ENCODE measurements at places on chromosomes 16 and 17.

GRCh38 chr16:49977427-49977826 is 47.6 kb upstream of the CNEP1R1 start:
- no peak for DNase-seq

- no peak for DNase-seq
Measured at GRCh38 chr16:12160249-12160648, 183.7 kb downstream of the SNX29 start.

DNA sequence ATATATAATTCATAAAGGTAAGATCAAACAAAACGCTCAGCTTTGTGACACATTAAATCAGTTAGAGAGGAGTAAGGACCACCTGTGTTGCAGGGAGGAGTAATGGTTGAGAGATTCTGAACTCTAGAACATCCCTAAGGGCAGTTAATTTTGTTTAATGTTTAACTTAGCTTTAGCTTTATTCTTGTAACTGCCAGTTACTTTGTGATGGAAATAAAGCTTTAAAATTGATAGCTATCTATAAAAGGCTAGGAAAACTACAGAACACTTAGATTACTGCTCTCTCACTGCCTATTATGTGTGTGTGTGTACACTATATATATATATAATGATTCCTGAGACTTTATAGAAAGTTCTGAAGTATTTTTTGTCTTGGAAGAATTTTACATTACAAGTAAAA is 37.8 kb downstream of the PTRH2 start:
- no peak for DNase-seq

GRCh38 chr17:27808628-27809027 is 8.3 kb upstream of the NOS2 start:
- DNase-seq: no peak

DNA sequence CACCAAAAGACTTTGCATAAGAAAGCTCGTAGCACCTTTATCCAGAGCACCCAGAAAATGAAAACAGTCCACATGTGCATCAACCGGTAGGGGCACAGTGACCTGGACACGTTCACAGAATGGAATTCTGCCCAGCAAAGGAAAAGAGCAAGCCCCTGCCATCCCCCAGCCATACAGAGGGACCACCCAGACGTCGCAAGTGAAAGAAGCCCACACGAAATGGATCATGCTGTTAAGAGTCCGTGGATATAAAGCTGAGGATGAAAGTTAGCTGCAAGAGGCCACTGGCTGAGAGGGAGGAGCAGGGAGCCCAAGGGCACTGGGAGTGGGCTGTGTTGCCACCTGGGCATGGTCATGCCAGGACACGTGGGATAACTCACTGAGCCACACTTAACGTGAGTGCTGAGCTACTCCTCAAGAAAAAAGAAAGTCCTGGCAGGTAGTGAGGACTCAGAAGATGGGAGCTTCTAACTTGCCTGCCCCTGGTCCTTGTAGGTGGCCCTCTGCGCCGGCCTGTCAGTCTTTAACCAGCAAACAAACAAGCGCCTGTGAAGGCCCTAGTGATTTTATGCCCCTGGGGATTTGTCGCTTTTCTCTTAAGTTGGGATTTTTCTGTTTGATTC is 190.7 kb downstream of the C16orf95 start:
- DNase-seq: no peak

DNA sequence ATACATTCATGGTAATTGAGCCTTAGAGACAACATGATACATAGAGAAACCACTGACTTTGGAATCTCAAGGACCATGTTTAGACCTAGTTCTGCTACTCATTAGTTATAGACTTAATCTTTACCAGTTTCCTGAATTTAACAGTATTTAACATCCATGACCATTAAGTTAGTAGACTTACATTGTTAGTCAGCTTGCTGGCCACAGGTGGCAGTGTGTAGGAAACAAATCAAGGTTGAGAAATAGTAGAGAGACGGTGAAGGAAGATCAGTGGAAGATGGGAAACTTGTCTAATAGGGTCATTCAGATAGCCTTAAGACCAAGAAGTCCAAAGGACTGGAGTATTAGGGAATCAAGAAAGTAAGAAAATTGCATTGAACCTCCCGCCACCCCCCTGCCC is 31.0 kb downstream of the OMG start:
- DNase-seq: no peak

GRCh38 chr16:23786964-23787561 is 32.2 kb downstream of the CHP2 start:
- DNase-seq: no peak

DNA sequence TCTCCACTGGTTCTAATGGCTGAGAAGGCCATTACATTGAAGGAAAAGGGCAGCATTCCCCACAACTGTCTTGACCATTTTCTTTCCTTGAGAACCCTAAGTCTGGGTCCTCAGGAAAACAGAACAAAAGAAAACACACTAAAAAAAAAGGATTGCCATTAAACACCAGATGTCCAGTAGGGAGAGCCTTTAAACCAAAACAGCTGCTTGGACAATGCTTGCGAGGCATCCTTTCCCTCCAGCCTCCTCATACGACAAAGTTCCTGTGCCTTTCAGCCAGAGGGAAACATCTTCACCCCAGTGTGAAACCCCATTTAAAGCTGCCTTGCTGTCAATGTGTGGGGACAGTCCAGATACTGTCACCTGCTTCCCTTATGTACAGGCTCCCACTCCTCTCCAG is 74.3 kb downstream of the MMD start:
- no peak for DNase-seq

DNA sequence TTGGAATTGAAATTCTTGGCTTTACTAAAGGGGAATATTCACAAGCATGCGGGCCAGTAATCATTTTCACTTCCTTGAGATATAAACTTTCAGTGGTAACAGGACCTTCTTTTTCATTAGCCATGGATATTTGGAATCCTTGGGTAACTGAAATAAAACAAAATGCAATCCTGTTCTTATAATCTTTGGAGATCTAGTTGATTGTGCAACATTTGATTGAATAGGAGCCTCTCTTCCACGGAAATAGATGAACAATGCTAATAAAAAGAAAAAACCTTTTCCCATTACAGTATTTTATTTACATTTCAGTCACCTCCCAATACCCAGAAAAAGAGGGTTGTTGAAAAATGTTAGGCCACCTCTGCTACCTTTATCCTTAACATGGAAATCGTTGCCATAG is 225.6 kb downstream of the MAP2K6 start:
- DNase-seq: no peak

- no peak for DNase-seq
Measured at GRCh38 chr17:22233382-22233781, 541.1 kb downstream of the KCNJ18 start.

All from fibroblast of pulmonary artery (primary cell).